ENCODE measurements at places on chromosomes 1 and 21.

- no peak for DNase-seq
Measured at GRCh38 chr1:100769906-100770646, 50.5 kb downstream of the VCAM1 start.

DNA sequence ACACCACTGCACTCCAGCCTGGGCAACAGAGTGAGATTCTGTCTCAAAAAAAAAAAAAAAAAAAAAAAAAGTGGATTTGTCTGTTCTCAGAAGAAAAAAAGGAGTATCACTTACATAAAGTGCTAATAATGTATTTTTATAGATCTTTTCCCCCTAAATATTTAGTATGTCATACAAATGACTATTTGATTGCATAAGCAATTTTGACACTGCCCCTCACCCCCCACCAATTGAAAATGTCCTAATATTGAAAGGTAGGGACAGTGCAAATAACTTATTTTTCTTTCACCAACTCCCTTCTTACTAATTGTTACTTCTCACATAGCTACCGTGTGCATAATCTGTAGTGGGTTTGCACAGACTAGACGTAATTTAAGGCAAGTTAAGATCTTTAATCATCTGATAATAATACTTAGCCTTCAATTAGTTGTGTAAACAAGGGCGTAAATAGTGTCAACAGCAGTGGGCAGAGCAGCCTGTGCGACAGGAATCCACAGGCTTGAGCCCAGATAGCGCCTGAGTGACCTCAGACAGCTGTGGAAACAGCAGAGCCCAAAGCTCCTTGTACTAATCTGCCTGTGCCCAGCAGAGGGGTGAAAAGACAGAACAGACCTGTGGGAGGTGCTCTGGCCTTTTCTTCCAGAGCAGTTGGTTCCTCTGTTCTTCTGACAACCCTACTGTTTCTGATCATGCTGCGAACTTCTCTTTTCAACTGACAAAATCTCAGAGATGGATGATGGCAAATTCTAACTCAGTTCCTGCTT lies 4.5 kb upstream of the IER5 start:
- DNase-seq = no peak

DNA sequence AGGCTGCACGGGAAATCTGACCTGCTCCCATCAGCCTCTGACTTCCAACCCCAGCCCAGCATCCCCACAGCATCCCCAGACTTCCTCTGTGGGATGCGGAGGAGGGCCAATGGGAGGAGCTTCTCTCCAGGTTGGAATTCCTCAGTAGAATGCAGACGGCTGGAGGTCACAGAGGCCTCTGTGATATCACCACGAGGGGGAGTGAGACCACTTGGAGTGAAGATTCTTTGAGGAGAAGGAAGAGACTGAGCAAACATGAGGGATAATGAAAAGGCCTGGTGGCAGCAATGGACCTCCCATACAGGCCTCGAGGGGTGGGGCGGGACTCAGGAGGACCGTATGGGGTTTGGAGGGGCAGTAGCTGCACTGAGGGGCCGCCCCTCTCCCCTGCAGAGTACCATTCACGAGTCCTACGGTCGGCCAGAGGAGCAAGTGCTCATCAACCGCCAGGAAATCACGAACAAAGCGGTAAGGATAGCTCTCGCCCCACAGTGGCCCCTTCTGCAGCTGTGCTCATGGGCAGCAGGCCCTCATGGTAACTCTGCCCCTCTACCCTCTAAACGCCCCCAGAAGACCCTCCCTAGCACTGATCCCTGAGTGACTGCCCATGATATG lies at the start of gene CATSPER4:
Gene CATSPER4, plus strand, starts transcription at position 230 of the 615 bp plus-strand sequence. Its CDS starts 26 bp downstream, at position 256.
- no peak for DNase-seq

DNA sequence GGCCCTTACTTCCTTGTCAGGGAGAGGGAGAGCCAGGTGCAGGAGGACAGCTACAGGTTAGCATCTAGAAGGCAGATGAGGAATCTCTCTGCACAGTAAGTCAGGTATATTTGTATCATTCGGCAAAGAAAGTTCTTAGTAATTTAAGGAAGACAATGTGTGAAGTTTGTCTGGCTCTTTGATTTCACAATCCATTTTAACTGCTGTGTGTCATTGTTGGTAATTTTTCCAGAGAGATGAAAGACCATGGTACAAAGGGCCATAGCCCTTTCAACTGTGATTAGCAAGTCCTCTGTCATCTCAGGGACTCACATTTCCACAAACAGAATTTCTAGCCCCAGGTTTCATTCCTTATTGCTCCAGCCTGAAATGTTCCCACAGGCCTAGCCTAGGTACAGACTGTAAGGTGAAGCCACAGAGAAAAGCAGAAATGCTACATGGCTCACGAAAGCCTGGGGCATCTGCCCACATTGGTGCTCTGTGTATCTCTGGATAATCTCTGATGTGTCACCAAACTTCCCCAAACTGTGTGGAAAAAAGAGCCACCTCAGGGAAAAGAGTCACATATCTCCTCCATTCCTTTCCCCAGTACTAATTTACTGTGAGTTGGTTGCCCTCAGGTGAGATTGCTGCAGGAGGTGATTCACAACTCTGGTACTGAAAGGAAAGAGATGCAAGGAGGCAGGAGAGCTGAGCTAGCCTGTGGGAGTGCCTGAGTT lies 70.6 kb downstream of the SYT6 start:
- no peak for DNase-seq

DNA sequence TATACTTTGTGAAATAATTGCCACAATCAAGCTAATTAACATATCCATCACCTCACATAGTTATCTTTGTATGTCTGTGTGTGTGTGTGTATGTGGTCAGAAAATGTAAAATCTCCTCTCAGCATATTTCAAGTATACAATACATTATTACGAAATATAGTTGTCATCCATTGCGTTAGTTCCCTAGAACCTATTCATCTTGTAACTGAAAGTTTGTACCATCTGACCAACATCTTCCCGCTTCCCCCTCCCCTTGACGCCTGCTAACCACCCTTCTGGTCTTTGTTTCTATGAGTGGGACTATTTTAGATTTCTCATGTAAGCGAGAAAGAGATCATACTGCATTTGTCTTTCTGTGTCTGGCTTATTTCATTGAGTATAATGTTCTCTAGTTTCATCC lies 455.3 kb downstream of the KCNT2 start:
- DNase-seq = no peak

All from amygdala (tissue), 56 donors.